ENCODE measurements at places on chromosomes 2 and 18.

DNA sequence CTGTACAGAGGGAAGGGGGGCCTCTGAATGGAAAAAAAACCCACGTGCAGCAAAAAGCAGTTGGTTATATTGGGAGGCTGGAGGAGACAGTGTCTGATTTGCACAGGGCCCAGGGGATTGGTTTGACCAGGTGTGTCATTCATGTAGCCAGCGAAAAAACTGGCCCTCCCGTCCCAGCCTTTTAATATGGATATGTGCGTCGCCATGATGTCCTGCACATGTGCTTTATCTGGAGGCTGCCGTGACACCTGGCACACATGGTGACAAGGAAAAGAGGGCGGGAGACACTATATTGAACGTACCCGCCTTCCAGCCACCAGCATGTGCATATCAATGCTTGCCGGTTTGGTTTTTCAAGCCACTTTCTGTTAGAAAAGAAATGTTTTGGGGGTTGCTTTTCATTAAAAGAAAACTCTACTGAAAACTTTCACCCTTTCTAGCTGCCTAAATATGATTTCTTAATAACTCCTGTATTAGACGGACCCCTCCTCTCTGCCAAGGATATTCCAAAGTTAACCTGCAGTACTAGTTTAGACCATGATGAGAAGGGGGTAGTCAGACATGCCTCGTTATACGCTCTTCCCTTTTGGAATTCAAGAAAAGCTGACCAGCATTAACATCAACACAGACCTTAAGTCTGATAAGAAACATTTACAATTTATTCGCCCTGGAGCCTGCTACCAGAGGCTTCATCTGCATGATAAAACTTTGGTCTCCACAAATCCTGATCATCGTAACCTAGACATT, 16.2 kb downstream of the SLC25A52 start:
- no peak for DNase-seq

DNA sequence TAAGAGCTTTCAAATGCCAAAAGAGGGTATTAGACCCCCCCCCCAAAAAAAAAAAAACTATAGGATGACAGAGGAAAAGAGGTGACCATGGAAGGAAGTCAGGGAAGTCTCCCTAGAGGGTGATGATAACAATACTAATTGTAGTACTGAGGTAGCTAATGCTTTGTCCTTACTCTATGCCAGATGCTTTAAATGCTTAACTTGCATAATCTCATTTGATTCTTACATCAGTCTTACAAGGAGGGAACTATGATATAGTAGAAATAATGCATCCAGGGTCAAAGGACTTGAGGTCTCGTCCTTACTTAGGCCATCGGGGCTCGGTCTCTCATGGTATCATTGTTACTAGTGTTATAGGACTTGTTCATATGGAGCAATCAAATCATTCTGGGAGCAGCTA, 9.1 kb downstream of the IDH1 start:
- DNase-seq: no peak

- DNase-seq: peak; percentile 85
These were observed 206.2 kb downstream of the ARL4C start for GRCh38 chr2:234290671-234291070.

GRCh38 chr2:100242476-100242875, 79.8 kb downstream of the LONRF2 start:
- no peak for DNase-seq

DNA sequence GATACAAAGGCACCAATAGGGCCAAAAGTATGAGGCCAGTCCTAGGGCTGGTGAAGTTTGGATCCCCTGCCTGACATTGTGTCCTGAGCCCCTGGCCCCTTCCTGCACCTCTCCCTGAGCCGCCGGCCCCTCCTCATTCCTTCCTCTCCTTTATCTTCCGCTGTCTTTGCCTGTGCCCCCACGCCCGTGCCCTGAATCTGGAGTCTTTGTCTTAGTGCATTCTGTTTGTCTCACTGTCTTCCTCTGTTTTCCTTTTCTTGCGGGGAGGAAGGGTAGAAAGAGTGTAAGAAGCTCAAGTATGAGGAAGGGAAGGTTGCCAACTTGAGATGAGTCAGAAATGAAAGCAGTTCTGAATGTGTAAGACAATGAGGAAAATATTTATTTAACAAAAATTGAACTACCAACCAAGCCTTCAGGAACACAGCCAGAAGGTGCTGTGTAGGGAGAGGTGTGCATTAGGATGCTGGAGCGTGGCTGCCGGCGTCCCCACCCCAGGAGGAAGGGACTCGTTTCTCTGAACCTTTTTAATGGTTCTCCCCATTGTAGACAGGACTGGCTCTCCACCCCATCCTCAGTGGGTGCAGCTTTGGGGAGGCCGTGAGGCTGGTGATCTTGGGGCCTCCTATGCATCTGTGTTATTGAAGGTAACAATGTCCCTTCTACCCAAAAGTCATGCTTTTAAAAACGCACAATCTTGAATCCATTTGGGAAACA, 133.1 kb downstream of the NEDD4L start:
- DNase-seq: no peak

DNA sequence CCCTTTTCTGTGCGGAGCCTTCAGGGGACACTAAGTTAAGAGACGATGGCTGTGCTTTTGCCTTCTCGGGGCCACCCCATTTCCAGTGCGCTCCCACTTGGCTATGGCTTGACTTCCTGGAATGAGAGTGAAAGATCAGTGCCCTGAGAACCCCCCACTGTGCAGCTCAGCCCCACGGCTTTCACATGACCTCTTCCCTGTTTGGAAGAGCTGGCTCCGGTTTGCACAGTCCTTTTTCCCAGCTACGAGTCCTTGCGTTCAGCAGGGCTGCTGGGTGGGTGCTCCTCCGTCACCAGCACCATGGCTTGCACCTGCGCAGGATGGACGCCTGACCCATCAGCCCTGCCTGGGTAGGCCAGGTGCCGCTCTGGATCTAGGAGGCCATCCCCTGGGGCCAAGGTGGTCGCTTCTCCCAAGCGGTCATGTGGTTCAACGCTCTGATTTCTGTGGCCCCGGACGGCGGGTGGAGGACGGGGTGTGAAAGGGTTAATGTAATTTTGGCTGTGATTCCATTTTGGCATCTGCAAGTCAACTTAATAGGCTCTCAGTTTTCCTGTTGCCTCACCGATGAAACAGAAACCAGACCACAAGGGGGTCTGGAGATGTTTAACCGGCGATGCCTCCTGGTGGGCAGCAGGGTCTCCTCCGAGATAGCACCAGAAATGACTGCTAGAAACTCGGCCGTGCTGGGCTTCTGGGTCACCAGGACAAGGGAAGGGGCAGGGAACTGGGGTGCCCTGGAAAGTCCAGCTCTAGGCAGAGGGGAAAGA, 113.1 kb upstream of the HAAO start:
- no peak for DNase-seq

Measured in activated gamma-delta T cell treated with Interleukin-2 at 50 U/mL for 16 hours (primary cell).